NCI-H1105 (cell line): ENCODE measurements at places on chromosomes 13 and 19.

GRCh38 chr19:52237771-52238400 is 31.5 kb upstream of the ZNF766 start:
- peak; percentile 46 for DNase-seq

DNA sequence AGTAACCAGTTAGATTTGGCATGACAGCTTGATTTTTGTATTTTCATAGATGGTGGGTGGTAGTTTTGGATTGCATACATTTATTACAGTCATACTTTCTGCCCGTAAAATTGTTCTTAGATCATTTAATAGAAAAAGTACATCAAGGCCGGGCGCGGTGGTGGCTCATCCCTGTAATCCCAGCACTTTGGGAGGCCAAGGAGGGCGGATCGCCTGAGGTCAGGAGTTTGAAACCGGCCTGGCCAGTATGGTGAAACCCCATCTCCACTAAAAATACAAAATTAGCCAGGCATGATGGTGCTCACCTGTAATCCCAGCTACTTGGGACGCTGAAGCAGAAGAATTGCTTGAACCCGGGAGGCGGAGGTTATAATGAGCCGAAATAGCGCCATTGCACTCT is 55.0 kb upstream of the UBE2L5 start:
- DNase-seq, result no peak

DNA sequence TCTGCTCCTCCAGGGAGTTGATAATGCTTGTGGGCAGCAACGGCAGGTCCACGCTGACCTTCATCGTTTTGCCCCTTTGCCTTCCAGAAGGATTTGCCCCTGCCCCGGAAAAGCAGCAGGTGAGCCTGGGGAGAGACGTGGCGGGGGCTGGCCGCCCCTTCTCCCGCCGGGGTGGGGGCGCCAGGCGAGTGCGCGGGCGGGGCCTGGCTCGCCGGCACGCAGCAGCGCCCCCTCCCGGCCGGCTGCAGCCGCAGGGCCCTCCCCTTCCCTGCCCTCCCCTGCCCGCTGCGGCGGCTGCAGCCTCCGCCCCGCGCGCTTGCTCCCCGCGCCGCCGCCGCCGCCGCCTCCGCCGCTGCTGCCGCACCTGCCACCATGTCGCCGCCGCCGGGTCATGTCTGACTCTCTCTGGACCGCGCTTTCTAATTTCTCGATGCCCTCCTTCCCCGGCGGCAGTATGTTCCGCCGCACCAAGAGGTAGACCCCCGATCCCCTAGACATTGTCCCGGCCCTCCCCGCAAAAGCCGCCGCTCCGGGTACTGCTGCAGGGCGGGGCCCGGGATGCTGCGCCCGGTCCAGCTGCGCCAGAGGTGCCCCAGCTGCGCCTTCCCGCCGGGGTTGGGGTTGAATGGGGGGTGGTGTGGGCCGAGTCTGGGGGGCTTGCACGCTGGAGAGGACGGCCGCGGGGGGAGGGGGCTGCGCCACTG is at the start of gene MAST1:
Gene MAST1, plus strand, starts transcription at position 334 of the 704 bp plus-strand sequence. Its CDS starts 58 bp downstream, at position 392.
- DNase-seq, result peak; percentile 65

DNA sequence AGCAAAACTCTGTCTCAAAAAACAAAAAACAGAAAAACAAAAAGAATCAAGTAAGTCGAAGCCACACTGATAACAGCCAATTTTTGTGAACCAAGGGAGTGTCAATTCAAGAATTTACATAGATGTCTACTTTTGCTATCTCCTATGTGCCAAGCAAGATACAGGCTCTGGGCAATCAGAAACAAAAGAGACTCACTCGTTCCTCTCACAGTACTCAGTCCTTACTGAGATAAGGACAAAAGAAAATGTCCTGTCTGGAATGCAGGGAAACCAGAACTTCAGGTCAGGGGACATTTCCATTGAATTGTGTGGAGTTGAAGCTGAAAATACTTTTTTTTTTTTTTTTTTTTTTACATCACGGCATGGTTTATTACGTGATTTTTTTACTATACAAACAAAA is 53.0 kb downstream of the NLRP12 start:
- no peak for DNase-seq

GRCh38 chr19:39924952-39925351 is 9.5 kb downstream of the FCGBP start:
- DNase-seq, result no peak

GRCh38 chr13:70173598-70173959 is 65.3 kb upstream of the KLHL1 start:
- no peak for DNase-seq

- DNase-seq, result no peak
Measured at GRCh38 chr13:59801107-59801880, 362.4 kb downstream of the DIAPH3 start.

DNA sequence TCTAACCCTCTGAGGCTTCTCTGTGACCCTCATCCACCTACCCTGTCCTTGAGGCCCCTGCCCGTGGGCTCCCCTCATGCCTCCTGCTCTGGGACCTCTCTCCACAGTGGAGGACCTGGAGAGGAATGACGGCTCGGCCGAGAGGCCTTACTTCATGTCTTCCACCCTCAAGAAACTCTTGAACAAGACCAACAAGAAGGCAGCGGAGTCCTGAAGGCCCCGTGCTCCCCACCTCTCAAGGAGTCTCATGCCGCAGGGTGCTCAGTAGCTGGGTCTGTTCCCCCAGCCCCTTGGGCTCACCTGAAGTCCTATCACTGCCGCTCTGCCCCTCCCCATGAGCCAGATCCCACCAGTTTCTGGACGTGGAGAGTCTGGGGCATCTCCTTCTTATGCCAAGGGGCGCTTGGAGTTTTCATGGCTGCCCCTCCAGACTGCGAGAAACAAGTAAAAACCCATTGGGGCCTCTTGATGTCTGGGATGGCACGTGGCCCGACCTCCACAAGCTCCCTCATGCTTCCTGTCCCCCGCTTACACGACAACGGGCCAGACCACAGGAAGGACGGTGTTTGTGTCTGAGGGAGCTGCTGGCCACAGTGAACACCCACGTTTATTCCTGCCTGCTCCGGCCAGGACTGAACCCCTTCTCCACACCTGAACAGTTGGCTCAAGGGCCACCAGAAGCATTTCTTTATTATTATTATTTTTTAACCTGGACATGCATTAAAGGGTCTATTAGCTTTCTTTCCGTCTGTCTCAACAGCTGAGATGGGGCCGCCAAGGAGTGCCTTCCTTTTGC is 10.8 kb upstream of the ILF3 start:
- no peak for DNase-seq

- no peak for DNase-seq
Measured at GRCh38 chr19:22620401-22620800, 13.7 kb upstream of the ZNF492 start.

DNA sequence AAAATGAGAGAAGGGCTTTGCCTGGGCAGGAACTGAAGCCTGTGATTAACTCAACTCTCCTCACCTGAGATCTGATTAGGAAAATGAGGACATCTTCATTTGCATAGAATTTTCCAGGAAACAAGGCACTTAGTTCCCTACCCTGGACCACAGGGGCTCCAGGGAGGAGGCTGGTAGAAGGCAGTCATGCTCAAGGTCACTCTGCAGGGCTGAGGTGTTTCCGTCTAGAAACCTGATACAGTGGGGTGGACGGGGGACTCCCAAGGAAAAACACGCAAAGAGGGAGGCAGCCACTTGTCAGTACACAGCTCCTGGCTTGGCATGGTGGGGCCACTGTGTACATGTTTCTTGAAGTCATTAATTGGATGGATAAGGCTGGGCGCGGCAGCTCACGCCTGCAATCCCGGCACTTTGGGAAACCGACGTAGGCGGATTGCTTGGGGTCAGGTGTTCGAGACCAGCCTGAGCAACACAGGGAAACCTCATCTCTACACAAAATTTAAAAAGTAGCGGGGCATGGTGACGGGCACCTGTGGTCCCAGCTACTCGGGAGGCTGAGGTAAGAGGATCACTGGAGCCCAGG is 6.0 kb downstream of the KLK14 start:
- no peak for DNase-seq

DNA sequence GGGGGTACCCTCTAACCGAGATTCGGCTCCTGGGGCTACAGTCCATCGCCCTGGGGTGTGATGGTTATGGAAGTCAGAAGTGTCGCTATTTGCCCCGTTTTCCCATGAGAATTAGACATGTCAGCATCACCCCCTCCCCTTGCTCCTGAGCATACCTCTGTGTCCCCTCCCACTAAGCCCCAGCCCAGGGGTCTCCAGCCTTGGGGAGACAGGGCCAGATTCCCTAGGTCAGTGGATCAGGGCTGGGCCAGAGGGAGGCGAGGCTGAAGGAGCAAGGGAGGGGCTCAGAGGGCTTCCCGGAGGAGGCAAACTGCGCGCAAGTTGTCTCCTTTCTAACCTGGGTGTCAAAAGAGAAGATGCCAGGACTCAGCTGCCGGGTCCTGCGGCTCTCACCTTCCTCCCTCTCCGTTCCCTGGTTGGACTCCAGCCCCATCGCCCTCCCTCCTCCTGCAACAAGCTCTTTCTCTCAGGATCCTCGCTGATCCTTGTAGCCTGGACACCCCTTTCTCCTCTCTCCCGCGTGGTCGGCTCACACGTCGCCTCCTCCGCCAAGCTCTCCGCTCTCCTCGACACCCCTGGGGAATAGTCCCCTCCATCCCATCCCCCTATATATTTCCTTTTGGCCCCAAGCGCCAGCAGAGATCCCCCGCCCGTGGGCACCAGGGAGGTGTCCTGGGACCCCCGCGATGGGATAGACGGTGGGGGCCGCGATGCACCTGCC is 459 bp upstream of the TMEM59L start:
- DNase-seq, result no peak

GRCh38 chr13:94305934-94306333 is 173.5 kb downstream of the DCT start:
- no peak for DNase-seq

DNA sequence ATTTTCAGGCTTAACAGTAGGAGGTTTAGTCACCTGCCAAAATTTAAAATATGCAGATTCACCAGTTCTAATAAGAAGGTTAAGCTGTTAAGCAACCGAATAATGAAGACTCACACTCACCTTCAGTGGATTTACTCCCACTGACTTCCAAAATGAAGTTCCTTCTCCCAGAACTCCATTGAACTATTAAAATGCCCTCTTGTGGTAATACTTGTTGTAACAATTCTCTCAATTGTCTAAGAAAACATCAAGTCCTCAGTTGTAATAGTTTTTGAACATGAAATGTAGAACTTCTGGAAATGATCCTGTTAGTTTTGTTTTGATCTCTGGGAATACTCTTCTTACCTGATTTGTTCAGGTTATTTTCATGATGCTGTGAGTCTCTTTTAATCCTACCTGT is 522.0 kb upstream of the ATXN8OS start:
- no peak for DNase-seq

DNA sequence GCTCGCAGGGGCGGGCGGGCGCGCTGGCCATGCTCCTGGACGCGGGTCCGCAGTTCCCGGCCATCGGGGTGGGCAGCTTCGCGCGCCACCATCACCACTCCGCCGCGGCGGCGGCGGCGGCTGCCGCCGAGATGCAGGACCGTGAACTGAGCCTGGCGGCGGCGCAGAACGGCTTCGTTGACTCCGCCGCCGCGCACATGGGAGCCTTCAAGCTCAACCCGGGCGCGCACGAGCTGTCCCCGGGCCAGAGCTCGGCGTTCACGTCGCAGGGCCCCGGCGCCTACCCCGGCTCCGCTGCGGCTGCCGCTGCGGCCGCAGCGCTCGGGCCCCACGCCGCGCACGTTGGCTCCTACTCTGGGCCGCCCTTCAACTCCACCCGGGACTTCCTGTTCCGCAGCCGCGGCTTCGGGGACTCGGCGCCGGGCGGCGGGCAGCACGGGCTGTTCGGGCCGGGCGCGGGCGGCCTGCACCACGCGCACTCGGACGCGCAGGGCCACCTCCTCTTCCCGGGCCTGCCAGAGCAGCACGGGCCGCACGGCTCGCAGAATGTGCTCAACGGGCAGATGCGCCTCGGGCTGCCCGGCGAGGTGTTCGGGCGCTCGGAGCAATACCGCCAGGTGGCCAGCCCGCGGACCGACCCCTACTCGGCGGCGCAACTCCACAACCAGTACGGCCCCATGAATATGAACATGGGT is 599 bp downstream of the ZIC2 start:
- no peak for DNase-seq

GRCh38 chr13:114140906-114141250 is 8.5 kb upstream of the RASA3 start:
- DNase-seq, result no peak

GRCh38 chr13:32309312-32310133 is 5.6 kb downstream of the ZAR1L start:
- no peak for DNase-seq

GRCh38 chr19:49499030-49499670 is 2.9 kb downstream of the RPS11 start:
- no peak for DNase-seq

DNA sequence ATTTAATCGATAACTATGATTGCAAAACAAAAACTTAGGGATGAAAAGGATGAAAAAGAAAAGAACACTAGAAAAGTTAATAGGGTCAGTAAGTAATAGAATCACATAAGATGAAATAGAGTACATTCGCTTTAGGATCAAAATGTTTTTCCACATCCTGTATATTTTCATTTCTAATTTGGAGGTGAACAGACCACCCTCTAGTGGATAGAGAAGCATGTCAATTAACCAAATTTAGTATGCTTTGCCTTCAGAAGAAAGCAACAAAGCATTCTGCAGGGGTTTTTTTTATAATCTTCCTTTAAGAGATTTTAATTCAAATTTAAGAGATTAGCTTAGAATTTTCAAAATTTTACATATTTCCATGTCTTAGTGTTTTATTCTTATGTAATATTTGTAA is 611.0 kb upstream of the SGCG start:
- no peak for DNase-seq
